HCEC 1CT (cell line): ENCODE measurements at places on chromosomes 11 and 22.

DNA sequence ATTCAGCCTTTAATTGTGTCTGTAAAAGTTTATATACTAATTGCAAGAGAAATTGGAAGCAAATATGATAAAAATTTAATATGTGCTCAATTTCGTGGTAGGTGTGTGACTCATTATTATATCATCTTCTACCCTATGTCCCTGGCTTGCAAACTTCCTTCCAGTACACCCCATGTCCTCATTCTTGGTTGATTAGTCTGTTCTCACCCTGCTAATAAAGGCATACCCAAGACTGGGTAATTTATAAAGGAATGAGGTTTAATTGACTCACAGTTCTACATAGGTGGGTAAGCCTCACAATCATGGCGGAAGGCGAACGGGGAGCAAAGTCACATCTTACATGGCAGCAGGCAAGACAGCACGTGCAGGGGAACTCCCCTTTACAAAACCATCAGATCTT is 11.9 kb downstream of the MRGPRX3 start:
- DNase-seq, result peak; percentile 78

DNA sequence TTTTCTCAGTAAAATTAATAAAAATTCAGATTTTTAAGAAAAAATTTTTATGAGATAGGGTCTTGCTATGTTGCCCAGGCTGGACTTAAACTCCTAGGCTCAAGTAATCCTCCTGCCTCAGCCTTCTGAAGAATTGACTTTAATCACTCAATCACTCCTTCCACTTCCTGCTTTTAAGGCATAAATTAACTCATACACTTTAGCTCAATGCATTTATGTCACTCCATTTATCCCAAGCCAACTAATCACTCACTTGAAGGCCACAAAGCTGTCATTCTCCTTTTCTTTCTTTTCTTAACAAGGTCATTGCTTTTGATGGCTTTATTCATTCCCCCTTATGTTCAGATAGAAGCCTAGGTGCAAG is 877 bp downstream of the ALG9 start:
- DNase-seq, result no peak

DNA sequence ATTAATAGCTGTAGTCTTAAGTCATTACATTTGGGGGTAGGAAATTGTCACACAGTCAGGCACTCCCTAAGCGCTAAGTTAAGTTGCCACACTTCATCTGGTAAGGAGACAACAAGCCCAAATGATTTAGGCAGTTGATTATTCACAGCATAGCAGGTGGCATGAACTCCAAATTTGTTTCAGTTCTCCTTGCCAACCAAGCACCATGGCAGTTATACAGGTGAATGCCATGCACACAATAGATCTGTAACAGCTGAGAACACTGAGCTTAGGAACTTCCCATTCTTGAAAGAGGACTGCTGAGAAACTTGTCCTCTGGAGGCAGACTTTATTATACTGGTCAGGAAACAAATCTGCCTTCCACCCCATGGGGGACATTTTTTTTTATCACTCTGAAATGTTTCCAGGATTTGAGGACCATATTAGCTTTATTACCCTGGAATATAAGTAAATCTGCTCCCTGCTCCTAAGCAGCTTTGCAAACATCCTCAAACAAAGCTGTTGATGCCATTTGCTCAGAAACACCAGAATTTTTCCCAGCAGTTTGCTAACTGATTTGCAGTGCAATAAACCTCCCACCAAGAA is 5.1 kb upstream of the INTS4 start:
- DNase-seq, result no peak

GRCh38 chr11:44498089-44498871 is 67.2 kb upstream of the CD82 start:
- DNase-seq, result no peak

- DNase-seq, result no peak
Observed at GRCh38 chr11:35234460-35235156, 95.6 kb downstream of the CD44 start.

DNA sequence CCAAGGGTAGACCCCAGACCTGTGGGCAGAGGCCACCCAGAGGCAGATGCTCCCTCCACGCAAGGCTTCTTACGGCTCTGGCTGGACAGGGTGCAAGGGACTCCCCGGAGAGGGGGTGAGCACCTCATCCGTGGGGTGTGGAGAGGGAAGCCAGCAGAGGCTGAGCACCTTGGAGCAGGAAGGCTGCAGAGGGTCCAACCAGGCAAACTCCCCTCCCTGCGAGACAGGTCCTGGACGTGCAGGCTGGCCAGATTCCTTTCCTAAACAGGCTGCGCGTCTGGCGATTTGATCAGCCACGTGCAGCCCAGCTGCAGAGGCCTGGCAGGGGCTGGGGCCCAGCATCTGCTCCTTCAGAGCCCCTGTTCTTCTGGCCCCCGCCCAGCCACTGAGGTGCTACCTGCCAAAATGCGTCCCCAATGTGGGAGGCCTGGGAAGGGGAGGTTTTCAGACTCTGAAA is 49.3 kb downstream of the WNT11 start:
- no peak for DNase-seq

GRCh38 chr22:47090591-47091245 is 328.3 kb downstream of the TBC1D22A start:
- DNase-seq, result no peak

DNA sequence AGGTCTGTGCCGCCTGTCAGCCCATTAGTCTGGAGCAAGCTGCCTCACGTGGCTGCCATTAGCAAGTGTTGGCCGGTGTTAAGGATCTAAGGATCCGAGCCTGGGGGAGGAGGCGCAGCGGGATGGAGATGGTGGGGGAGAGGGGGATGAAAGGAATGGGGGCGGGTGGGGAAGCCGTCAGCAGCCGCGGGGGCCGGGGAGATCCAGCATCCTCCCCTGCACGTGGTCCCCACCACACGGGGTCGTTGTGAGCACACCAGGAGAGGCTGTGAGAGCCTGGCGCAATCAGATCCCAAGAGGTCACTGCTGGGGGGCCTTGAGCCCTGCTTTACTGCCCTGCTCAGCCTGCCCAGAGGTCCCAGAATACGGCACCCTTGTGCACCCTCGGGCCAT is 7.3 kb downstream of the CABP7 start:
- peak; percentile 13 for DNase-seq

DNA sequence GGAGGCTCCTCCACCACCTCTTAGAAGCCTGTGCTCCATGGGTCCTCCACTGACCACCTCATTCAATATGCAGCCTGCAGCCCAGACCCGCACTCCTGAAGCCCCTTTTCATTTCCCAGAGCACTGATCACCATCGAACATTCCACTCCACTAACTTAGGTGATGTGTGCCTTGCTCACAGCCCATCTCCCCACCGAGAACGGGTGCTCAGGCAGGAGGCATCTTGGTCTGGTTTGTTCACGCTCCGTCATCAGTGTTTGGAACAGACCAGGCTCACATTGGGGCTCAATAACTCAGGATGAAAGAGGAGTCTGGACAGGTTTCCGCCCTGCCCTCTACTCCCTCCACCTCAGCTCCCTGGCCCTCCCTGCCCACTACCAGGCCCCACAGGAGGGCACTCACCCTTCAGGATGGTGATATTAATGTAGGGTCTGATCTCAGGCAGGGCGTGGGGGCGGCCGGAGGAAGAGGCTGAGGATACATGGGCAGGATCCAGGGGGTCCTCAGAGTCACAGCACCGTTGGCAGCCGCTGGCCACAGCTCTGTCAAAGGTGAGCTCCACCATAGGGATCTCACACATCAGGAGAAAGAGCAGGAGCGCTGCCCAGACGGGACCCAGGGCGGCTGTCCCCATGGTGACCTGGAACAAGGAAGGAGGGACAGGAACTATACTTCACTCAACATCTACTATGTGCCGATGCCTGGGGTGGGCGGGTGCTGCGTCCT is 3.1 kb downstream of the C1QTNF6 start:
- DNase-seq, result no peak

DNA sequence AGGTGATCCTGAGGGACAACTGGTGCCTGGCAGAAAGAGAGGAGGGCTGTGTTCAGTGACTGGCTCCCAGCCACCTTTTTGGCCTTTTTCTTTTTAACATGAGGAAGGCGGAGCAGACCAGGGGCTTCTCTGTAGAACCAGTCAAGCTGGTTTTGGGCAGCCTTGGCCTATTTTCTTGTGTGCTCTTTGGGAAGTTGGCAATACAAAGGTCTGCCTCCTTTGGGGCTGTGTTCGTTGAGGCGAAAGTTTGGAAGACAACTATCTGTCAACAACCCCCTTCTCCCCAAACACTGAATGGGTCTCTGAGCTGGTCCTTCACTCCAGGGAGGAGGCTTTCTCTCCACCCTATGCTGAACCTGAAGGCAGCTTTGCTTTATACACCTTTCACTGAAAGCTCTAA is 8.5 kb downstream of the MARK2 start:
- DNase-seq, result no peak

DNA sequence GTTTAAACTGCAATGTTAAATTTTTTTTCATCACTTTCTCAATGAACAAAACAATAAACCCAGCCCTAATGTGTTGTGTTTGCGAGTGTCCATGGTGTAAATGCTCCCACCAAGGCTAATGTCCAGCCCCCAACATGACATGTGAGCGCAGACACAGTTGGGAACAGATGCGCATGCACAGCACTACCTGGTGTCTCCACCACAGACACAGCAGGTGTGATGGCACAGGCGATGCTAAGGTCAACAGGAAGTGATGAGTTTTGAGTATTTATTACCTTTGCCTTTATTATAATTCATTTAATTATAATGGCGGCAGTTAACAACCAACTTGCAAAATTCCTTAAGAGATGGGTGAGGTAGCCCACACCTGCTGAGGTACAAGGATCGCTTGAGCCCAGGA is 42.9 kb downstream of the MICAL3 start:
- no peak for DNase-seq

DNA sequence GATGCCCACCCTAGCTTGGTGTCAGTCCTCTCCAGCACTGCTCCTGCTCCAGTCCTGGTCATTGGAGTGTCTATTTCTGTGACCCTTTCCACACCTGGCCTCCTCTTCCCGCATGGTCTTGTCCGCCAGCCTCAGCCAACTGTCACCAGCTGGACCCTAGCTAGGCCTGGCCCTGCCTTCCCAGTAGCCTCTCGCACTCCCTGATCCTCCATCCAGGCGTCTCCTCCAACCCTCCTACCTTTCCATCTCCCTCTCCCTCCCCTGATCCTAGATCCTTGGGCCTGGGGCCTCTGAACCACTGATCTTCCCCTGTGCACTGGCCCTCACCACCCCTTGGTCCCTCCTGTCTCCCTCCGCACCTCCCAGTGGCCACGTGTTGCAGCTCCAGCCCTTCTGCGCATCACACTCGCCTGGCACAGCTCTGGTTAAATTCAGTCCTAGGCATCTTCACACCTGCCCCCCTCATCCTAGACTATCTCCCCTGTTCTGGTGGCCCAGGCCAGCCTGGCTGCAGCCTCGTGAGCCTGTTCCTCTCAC is 9.9 kb downstream of the SYNGR1 start:
- DNase-seq, result no peak

DNA sequence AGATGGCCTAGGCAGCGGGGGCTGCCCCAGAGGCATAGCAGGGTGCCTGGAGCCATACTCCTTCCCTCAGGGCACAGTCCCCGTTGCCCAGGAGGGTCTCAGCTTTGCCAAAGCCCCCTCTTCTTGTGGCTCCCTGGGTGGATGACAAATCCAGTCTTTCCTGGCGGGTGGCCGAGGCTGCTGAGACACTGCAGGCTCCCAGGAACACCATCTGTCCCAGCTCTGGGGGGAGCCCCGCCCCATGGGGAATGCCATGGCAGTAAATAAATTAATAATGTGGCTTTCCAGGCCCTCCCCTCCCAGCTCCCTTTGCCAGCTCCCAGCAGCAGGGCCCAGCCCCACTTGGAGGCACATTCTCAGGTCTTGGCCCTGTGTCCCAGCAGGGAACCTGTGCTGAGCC is 45.0 kb downstream of the PDE2A start:
- DNase-seq, result no peak

DNA sequence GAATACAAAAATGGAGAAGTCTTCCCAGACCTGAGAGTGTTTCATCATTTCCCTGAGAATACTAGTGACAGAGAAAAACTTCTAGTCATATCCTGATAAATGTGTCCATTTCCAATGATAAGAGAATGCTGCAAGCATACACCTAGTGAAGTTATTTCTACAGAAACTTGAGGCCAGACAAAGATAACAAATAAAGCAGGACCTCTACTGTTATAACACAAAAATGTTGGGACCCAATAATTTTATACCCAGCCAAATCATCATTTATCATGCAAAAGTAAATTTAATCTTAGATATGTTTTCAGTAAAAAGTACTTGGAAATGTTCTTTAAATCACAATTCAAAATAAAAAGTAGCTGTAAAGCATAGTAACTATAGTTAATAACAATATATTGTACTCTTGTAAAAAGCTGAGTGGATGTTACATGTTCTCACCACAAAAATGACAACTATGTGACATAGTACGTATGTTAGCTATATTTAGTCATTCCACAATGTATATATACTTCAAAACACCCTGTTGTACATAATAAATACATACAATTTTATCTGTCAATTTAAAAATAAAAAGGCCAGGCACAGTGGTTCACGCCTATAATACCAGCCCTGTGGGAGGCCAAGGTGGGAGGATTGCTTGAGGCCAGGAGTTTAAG is 12.6 kb downstream of the RRAS2 start:
- DNase-seq, result no peak

GRCh38 chr11:63480039-63480438 is 10.9 kb downstream of the PLAAT5 start:
- DNase-seq, result no peak

- no peak for DNase-seq
Observed at GRCh38 chr11:86148345-86148747, 79.5 kb upstream of the PICALM start.

GRCh38 chr22:43539572-43540528 is 128.0 kb downstream of the MPPED1 start:
- DNase-seq, result no peak

GRCh38 chr11:66855574-66856495 is 1.0 kb upstream of the LRFN4 start:
- DNase-seq, result peak; percentile 87

DNA sequence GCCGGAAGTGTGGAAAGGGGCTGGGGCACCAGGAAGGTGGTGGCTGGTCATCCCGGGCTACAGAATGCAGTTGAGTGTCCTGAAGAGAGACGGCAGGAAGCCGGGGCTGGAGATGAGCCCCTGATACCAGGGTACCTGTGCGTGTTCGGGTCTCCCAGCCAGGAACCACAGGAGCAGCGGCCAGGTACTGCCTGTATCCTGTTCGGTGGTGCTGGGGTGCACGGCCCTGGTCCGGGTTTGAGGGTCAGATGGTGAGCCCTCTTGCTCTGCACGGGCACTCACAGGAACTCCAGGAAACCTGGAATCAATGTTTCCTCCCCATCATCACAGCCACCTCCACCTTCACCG is 253.1 kb upstream of the B3GAT1 start:
- DNase-seq, result no peak

DNA sequence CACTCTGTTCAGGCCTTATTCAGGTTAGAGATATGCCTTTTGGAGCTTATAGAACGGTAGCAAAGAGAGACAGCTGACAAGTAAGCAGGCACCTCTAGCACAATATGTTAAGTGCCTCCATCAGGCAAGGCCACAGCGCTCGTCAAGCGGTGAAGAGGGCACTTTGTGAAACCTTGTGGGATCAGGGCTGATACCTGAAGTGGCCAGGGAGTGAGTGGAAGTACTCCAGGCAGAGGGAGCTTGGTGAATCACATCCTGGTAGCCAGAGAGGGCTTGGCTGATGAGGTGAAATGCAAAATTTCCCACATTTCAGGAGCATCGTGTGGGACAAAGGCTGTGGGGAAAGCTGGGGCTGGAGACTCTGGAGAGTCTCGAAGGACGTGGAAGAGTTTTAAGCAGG is 87.4 kb downstream of the PKNOX2 start:
- no peak for DNase-seq
